ENCODE measurements at places on chromosomes 2 and 18. TPM values are rescaled to one million over a fixed set of nuclear protein-coding genes. Genes with fewer than 3 reads are reported as not detected.

The PARD6G gene
- total RNA-seq = 2.8 TPM

The UGT1A4 gene
- total RNA-seq = not detected

- DNase-seq = no peak
These were observed 60.9 kb upstream of the RMDN2 start for GRCh38 chr2:37864217-37864616.

DNA sequence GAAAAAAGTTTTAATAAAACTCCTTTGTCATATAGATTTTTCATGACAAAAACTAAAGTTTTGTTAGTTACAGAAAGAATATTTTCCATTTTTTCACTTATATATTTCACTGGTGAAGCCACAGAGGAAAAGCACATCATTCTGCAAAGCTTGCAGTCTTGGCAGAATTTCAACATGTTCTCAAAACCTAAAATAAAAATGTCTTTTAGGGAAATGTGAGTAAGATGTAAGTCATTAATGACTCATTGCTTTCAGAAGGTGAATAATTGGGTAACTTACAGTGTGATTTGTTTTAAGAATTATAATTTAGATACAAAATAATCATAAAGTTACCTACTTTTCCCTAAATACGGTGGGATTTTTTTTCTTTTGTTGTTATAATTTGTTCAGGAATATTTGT, 43.4 kb upstream of the TNFRSF11A start:
- no peak for DNase-seq

DNA sequence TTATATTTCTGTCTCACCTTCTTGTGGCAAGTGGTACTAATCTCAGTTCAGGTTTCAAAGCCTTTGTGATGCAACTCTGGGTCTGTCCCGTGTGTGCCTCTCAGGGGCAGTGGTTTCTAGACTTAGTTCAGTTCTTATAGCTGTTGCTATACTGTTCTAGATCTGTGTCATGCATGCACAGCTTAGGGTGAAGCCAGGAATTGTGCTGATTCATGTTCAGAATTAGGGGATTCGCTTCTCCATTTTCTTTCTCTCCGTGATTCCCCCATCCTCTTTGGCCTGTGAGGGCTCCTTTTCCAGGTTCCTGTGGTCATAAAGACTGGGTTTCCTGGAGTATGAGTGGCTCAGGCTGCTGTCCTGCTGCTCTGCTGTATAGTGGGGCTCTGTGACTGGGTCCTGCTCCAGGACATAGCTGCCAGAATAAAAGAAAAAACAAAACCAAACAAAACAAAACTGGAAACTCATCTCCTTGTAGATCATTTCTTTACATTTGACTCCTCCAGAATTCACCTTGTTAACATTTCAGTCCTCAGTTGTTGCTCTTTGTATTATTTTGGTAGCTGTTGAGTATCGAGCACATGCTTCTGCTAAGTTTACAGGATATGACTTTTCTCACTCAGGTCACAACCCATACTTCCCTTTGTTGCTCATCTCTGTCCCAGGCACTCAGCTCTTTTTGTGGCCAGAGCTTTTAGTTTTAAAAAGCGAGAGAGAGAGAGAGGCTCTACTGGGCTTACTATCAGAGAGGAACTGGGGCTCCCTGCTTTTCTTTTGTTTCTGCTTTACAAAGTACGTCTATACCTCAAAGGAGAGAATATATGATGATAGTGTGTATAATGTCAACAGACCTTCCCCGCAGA, 34.2 kb downstream of the CERS6 start:
- no peak for DNase-seq

Measured in right atrium auricular region (tissue), 2 donors.